ENCODE measurements at places on chromosomes 16 and 17.

DNA sequence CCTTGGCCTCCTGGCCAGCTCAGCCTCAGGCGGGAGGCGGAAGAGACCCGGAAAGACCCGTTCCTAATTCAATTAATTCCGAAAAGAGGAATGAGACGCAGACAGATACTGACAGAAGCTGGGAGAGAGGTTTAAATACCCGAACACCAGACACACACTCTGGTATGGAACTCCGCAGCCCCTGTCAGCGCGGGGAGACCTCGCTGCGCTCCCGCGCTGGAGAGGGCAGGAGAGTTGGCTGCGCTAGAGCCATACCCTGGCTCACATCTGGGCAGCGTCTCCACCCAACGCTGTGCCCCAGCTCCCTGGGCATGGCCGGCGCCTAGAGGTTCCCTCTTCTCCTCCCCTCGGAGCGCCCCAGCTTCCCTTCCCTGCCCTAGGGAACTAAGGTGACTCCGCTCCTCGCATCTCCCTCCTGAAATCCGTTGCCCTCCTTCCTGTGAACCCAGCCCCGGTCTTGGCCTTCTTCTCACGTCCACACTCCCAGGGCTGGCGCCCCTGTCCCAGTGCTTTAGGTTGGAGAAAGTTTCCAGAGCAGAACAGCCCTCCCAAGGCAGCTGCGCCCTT is 8.0 kb downstream of the NEUROD2 start:
- no peak for DNase-seq

DNA sequence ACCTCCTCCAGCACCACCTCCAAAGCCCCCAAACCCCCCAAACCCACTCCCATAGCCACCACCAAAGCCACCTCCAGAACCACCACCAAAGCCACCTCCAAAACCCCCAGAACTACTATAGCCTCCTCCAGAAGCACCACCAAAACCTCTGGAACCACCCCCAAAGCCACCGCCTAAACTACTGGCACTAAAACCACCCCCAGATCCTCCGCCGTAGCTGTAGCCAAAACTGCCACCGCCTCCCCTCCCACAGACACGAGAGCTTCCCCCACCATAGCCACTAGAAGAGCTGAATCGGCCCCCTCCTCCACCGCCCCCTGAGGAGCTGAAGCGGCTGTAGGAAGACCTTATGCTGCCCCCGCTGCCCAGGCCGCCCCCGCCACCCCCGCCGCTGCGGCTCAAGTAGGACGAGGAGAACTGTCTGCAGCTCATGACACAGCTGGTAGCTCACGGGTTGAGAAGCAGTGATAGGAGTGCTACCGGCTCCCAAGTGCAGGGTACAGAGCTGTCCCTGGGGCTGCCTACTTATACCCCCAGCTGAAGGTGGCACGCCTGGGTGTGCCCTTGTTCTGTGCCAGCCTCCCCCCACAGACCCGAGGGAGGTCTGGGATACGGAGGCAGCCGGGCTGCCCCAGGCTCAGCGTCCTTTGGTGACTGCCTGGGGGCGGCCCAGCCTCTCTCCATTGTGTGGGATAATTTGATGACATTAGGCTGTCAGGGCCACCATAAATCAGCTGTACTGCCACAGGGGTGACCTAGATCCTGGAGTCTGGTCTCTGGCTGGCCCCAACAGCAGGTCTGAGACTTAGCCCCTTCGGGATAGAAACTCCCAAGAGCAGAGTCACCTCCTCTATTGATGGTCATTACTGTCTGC is at the start of gene KRT9:
Gene KRT9, minus strand, starts transcription at position 499 of the 874 bp plus-strand sequence. Its CDS starts 67 bp downstream, at position 432.
- DNase-seq = no peak

- no peak for DNase-seq
These were observed 1.1 kb upstream of the TPPP3 start for GRCh38 chr16:67394155-67395104.

- DNase-seq = no peak
These were observed 91.1 kb downstream of the ASIC2 start for GRCh38 chr17:33202021-33202420.

GRCh38 chr17:68205808-68206720 is 41.8 kb upstream of the AMZ2 start:
- DNase-seq = no peak

DNA sequence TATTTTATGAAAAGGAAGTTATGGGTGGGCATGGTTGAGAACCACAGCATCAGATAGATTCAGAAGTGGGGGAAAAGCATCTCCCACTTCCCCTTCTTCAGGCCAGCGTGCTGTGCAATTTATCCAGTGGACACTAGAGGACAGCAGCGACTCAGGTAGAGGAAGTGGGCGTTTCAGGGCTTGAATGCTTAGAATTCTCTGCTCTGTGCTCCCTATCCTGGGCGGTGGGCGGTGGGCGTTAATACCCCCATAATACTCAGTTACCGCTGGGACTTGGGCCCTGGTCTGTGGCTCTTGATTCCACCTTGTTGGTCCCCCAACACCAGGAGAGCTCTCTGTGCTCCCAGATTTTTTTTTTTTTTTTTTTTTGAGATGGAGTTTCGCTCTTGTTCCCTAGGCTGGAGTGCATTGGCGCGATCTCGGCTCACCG is 3.7 kb upstream of the LYZL6 start:
- peak; percentile 47 for DNase-seq

DNA sequence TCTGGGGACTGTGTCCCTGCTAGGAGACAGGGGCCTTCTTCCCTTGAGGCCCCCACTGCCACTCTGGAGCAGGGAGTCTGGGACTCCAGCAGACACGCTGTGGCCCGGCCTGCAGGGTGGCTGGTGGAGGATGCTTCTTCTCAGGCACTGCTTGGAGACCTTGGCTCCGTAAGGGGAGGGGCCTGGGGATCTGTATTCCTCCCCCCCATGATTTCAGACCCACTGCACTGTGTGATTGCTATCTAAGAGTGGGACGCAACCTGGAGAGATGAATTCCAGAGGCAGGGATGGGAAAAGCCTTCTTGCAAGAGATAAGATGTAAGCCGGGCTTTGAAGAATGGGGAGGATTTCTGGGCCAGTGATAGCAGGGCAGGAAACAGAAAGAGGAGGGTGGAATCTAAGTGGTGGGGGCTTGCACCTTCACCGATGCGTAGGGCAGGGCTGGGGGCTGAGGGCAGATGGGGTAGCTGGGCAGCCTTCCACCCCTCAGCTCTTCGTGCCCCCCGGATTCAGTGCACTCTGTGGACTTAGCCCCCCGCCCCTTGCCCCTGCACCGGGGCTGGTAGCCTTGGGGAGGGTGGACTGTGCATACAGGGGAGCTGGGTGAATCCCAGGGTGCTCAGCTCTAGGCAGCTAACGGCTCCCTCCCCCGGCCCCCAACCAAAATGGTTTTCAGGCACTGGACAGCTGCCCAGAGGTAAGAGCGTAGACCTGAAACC is 5.2 kb upstream of the GSE1 start:
- DNase-seq = no peak

GRCh38 chr16:75486014-75486675 is 9.1 kb downstream of the CHST6 start:
- DNase-seq = no peak

- DNase-seq = no peak
These were observed 32.7 kb downstream of the AP1G1 start for GRCh38 chr16:71775949-71776348.

GRCh38 chr17:42681976-42682721 is at the start of gene CNTNAP1:
Gene CNTNAP1 (plus strand): TSS chr17:42682531. CDS start chr17:42682830, 299 bp downstream.
- no peak for DNase-seq

GRCh38 chr16:50502616-50503011 is 45.6 kb upstream of the NKD1 start:
- DNase-seq = no peak

DNA sequence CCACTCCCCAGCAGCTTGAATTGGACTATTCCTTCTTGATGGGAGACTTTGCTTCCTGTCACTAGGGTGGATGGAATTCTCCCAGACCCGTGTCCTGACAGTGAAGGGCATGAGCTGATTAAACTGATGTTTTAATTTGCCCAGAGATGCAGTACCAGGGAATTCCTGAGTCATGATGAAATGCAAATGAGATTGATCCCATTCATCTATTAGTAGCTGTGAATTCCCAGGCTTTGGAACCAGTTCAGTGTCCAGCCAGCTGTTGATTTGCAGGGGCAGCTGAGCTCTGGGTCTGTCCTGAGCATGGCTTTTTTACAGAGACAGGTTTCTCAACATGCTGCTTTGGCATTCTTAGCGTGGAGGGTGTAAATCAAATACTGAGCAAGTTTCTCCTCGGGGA is 157.9 kb downstream of the PITPNC1 start:
- DNase-seq = no peak

- no peak for DNase-seq
These were observed 40.2 kb downstream of the TMEM235 start for GRCh38 chr17:78271419-78272170.

DNA sequence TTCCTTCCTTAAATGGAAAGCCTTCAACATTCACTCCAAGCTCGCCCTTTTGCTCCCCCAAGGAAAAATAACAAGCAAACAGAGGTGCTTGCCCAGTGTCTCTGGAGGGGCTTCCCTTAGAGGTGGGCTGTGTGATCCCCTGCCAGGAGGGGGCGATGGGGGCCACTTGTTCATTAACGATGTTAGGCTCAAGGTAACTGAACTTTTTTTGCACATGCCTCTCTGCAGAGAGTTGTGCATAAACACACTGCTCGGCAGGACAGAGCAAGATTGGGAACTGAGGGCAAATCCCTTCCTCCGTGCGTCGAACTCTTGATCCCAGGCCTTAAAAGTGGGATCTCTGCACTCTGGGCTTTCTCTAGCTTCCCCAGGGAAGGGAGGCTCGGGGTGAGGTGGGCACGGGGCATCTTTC is 15.5 kb upstream of the NAGLU start:
- DNase-seq = no peak

- DNase-seq = no peak
These were observed 16.5 kb upstream of the ABCC1 start for GRCh38 chr16:15932939-15933338.

DNA sequence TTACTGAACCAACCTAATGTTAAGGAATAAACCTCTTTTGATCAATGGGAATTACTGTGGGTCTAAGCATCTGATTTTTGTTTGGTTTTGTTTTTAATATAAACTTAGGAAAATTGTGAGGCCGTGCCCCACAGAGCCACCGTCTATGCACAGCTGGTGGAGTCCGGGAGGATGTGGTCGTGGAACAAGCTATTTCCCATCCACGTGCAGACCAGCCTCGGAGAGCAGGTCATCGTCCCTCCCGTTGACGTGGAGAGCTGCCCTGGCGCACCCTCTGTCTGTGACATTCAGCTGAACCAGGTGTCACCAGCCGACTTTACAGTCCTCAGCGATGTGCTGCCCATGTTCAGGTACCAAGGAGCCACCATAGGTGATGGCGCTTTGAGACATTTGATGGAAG is 28.4 kb downstream of the PRMT7 start:
- no peak for DNase-seq

GRCh38 chr17:39759204-39759603 is 21.5 kb downstream of the GRB7 start:
- no peak for DNase-seq

DNA sequence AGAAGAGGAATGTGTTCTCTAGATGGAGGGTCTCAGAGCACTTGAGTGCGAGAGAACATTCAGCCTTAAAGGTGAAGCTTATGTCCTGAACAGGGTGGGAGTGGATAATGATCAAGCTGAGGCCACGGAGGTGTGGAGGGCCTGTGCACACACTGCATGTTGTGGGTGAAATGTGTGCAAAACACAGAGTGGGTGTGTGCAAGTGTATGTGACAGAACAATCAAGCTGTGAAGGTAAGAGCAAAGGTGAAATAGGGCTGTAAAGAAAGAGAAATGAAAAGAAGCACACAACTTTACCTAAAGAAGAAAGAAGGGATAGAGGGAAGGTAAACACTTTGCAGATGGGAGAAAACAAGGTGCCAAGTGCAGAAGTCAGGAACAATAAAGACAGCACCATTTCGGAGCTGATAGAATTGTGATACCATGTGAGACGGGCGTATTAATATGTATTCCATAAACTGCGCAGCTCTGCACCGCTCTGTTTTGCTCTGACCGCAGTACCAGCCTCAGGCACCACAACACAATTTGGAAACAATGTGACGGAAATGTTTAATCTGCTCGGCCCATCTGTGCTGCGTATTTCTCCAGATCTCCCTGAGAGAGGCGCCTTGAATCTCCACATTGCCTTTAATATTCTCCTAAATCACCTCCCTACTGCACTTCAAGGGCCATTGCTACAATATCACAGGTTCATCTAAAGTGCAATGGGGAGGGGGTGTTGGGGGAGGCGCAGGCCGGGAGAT is 40.6 kb downstream of the SNX11 start:
- no peak for DNase-seq

- DNase-seq = no peak
These were observed 8.2 kb downstream of the NTHL1 start for GRCh38 chr16:2039274-2040031.

DNA sequence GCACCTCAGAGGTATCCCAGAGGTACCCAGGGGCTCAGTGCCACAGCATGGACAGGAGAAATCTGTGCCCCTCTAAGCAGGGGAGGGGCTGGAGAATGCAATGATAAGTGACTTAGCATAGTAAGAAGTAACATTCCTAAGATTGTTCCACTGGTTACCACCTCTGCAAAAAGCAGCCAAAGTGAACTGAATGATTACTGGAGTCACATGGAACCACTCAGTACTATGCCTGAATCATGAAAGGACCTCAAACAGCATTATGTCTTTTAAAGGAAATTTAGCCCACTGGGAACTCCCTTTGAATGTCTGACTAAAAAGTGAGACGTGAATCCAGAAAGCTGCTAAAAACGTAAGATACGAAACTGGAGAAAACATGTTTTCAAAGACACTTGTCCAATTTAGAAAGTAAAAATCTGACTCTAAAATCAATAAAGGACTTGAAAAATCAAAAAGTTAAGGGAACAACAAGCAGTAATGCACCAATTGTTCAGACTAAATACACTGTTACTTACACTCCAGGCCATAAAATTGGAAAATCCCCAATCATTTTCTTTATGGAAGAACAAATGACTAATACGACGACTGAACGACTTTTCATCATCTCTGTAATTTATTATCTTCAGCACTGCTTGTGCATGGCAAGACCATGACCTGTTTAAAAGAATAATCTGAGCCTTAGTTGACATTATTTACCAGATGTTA is 38.6 kb downstream of the LITAFD start:
- no peak for DNase-seq

DNA sequence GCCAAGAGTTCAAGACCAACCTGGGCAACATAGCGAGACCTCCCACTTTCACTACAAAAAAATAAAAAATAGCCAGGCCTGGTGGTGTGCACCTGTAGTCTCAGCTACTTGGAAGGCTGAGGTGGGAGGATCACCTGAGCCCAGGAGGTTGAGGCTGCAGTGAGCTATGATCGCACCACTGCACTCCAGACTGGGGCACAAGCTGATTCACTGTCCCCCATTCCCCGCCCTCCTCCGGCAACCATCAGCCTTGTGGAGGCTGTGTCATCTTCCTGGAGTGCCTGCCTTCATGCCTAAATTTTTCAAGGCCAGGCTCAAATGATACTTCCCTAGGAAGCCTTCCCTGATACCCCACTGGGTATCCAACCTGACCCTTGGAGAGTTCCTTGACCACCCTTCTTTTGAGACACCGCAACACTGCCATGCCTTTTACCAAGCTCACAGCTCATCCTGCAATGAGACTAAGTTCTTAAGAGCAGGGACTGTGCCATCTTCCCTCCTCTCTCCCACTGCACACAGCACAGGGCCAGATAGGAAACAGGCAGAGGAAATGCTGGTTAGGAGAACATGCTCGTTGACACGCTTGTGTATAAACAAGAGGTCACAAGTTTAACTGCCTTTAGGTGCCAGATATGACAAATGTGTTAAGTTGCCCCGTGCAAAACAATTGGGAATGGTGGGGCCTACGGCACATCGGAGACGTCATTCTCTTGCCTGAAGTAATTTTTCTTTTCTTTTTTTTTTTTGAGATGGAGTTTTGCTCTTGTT is 3.9 kb upstream of the SRCAP start:
- DNase-seq = no peak

All from SW 1271 (cell line).